ENCODE measurements at places on chromosomes 3 and 15.

GRCh38 chr15:83571820-83572707, 81.9 kb upstream of the ADAMTSL3 start:
- DNase-seq, result no peak

GRCh38 chr3:111764645-111765091, 94.4 kb upstream of the PHLDB2 start:
- DNase-seq, result no peak

DNA sequence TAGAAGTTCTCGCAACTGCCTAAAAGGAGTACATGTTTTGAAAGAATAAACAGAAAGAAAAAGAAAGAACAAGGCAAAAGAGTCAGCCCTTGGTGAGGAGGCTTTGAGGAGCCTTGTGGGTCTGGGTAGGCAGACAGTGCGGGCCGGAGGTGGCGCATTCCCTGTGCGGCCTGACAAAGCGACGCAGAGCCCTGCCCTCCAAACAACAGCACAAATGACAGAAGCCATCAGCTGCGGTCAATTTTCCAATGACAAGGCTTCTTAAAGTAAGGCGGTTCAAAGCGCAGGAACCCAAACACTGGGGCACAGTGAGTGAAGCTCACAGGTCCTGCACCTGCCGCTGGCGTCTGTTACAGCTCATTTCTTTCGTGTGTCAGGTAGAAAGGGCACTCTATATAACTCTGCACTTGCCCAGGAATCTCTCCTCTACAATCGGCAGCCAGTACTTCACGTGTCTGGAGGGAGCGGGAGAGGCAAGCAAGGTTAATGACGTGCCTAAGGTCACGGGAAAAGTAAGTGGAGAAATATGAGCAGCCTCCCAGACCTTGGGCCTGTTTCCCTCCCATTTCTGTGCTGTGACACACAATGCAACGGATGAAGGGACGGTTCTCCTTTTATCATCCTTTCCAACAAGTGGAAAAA, 178.1 kb downstream of the OPA1 start:
- no peak for DNase-seq

GRCh38 chr3:94362393-94362792, 299.5 kb downstream of the NSUN3 start:
- DNase-seq, result no peak

- DNase-seq, result peak; percentile 24
Measured at GRCh38 chr3:196142202-196142956, 60.5 kb upstream of the TFRC start.

- DNase-seq, result no peak
Measured at GRCh38 chr3:195128255-195129071, 142.5 kb downstream of the XXYLT1 start.

DNA sequence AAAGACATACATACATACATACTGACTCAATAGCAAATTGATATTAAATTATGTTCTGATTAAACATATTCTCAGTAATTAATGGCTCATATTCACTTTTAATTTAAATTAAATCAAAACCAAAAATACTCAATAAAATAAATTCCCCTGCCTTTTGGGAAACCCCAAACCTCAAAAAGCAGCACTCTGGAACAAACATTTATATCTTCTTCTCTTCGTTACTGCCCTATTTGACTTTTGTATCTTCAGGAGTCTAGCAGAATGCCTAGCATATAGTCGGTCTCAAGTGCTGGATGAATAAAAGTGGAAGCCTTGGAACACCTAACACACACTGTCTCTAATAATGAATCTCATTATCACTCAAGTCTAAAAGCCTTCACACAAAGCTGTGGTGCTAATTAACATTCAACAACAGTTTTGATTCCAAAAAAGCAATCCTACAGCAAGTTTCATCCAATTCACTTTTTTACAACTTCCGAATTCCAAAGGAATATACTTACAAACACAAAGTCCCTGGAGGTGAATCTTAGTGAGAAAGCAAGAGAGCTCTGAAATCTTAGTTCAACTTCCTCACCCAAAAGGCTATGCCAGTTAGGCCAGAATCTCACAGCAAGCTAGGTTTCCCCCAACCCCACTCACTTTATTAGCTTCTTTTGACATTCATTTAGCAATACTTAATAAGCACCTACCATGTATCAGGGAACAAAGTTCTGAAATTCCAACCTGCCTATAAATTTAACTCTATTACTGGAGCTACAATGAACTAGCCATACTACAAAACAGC, 35.0 kb downstream of the GSK3B start:
- no peak for DNase-seq
